ENCODE measurements at places on chromosomes 6 and 20.

DNA sequence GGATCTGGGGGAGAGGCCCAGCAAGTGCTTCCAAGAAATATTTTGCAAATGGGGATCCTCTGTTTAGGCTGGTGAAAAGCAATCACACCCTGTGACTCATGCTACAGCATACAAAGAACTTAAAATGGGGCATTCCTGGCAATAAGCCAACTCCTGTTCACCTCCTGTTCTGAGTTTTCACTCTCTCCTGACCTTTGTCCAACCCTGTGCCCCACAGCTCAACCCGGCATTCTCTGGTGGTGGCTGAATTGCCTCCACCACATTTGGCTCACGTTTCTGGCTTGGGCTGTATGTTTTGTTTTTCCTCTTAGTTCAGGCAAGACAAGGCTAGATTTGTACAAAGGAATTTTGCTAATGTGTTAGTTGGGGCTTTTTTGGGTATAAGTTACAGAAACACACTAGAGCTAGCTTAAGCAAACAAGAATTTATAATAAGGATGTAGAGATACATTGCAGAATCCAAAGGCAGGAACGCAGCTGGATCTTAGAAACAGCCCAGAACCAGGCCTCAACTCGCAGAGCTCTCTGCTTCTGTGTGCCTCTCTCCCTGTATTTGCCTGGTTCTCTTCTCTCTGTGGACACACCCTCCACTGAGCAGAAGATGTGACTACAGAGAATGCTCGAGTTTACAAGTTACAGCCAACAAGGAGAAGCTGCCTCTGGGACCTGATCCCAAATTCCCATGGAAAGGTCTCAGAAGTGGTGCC is 9.4 kb downstream of the ABCC10 start:
- DNase-seq = peak; percentile 97

GRCh38 chr20:62838128-62838891 is 21.5 kb downstream of the COL9A3 start:
- DNase-seq = no peak

DNA sequence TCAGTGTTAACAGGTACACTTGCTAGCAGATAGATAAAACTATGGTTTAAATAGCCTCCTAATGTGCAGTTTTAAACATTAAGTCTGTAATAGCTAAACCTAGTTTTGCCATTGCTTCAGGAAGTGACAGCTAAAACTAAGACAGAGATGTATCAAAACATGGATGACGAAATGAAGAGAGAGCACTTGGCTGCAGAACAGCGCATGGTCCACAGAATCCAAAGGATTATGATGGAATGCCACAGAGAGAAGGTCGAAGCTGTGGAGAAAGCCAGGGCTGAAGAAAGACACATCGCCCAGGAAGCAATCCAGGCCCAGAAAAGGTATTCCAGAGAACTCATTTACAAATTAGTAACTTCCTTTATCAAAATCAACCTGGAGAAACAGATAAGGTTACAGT is 11.6 kb downstream of the C6orf163 start:
- DNase-seq = no peak

- no peak for DNase-seq
Observed at GRCh38 chr6:128307671-128308070, 212.7 kb downstream of the PTPRK start.

GRCh38 chr6:122401104-122401503 is 1.7 kb downstream of the HSF2 start:
- DNase-seq = no peak

GRCh38 chr6:114194362-114195026 is 148.3 kb downstream of the HS3ST5 start:
- peak; percentile 25 for DNase-seq

DNA sequence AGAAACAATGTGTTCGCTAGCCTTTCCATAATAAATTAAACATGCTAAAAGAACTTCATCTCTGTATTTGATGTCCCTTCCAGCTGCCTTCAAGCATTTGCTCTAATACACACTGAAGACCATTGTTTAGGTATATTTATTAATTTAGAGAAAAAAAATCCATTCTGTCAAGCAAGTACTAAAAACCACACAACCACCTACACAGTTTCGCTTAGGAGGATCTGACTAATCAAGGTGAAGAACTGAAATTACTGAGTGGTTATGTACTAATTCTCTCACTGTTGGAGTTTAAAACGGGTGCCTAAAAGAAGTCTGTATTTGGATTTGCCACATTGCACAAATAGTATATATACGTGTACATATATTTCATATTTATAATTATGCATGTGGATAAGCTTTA is 58.9 kb downstream of the GMDS start:
- no peak for DNase-seq

- DNase-seq = no peak
Observed at GRCh38 chr6:158439255-158439654, 120.6 kb upstream of the TMEM181 start.

- DNase-seq = no peak
Observed at GRCh38 chr6:46310196-46310595, 139.4 kb upstream of the ENPP5 start.

DNA sequence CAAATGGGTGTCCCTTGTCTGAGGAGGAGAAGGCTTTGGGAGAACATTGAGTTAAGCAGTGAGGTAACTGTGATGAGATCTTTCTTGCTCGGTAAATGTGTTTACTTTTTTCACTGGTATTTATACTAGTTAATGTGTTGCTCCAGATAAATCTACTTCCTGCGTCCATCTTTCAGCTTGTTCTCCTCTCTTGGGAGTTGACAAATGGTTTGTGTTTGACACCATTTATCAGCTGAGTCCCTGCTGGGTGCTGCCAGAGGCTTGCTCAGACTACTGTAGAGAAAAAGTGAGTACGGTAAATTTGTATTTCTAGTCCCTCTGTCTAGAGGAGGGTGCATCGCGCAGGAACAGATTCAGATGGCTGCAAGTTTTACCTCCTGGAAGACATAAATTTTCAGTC is 8.3 kb upstream of the PRDM1 start:
- DNase-seq = no peak

- no peak for DNase-seq
Observed at GRCh38 chr20:2261046-2261485, 34.7 kb upstream of the TGM3 start.

- no peak for DNase-seq
Observed at GRCh38 chr6:94835264-94835663, 742.1 kb upstream of the MANEA start.

DNA sequence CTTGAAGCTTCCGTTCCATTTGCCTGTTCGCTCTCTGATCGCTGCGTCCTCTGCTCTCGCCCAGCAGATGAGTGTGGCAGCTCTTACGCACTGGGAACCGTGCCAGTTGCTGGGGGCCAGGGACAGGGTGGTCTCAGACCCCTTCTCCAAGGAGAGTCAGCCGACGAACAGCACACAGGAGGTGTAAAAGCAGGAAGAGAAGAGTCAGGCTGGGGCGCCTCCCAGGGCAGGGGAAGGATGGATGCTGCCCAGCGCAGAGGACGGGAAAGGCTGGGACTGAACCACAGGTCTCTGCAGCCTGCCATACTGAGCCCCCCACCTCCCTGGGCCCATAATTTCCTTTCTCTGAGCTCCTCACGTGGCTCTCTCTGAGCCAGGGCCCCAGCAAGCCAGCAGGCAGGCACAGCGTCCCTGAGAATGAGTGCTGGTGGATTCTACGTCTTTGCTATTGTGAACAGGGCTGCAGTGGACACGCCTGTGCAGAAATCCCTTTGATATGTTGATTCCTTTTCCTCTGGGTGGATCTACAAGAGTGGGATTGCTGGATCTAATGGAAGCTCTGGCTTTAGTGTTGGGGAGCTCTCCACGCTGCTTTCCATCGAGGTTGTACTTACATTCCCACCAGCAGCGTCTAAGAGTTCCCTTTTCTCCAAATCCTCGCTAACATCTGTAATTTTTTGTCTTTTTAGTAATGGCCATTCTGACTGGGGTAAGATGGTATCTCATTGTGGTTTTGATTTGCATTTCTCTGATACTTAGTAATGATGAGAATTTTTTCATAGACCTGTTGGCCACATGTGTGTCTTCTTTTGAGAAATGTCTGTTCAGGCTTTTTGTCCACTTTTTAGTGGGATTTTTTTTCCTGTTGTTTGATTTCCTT is 104.1 kb downstream of the PSMB1 start:
- peak; percentile 23 for DNase-seq

DNA sequence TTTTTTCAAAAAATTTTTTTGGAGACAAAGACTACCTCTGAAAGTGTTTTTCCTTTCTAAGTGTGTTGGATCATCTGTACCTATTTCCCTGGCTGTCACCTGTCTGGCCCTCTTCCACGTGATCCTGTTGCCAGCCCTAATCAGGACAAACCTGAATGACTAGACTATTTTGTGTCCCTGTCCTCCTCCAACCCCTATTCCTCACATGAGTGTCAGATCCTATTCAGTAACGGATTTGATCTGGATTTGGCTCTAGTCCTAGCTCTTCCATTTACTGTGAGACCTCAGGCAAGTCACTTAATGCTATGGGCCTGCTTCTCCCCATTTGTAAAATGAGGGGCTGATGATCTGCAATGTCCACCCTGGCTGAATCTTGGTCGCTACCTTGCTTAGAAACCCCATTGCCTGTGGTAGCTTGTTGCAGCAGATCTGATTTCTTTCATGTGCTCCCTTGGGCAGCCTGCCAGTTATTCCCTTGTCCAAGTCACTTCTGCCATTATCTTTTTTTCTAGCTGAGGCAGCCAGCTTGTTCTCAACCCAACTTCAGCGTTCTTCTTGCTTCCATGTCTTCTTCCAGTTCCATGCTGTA is 4.8 kb downstream of the PHF20 start:
- no peak for DNase-seq

GRCh38 chr6:136968837-136969236 is 46.7 kb downstream of the SLC35D3 start:
- no peak for DNase-seq

GRCh38 chr20:52004715-52005114 is 186.9 kb downstream of the ZFP64 start:
- peak; percentile 6 for DNase-seq

GRCh38 chr6:28383235-28384142 is 16.1 kb downstream of the ZSCAN12 start:
- DNase-seq = peak; percentile 82

- no peak for DNase-seq
Observed at GRCh38 chr6:55937951-55938690, 62.7 kb upstream of the BMP5 start.

DNA sequence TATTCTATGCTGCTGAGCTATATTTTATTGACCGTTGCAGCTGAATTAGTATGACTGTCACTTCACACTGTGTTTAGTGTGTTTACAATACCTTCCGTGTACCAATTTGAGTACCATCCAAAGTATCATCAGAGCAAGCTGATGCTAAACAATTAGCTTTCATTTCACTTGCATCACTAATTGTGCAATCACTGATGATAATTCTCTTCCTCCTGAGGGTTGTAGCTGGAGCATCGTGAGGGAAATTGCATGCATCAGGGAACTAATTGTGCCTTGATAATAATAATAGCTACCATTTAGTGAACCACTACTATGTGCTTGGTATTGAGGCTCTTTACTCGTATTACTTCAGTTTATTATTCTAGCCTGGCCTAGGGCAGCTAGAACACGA is 384.8 kb upstream of the SOX4 start:
- no peak for DNase-seq

GRCh38 chr20:42493001-42493400 is 696.7 kb downstream of the PTPRT start:
- DNase-seq = no peak

DNA sequence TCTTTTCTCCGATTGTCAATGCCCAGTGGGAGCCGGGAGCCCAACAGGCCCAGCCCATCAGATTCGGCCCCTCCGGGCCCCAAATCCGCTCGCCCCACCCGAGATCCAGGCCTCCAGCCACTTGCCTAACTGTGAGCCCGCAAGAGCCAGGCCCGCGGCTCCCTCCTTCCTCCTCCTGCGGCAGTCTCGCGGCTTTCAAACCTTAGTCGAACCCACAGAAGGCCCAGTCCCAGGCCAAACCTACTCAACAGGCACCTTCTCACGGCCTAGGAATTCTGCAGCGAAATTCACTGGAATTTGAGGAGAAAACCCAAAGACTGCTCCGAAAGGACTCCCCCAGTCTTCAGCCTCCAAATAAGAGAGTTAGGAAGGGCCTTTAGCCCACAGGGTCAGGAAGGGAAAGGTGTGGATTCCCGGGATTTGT is 2.8 kb upstream of the TFAP2A start:
- DNase-seq = no peak

- DNase-seq = no peak
Observed at GRCh38 chr20:48930035-48930434, 8.5 kb downstream of the ARFGEF2 start.

DNA sequence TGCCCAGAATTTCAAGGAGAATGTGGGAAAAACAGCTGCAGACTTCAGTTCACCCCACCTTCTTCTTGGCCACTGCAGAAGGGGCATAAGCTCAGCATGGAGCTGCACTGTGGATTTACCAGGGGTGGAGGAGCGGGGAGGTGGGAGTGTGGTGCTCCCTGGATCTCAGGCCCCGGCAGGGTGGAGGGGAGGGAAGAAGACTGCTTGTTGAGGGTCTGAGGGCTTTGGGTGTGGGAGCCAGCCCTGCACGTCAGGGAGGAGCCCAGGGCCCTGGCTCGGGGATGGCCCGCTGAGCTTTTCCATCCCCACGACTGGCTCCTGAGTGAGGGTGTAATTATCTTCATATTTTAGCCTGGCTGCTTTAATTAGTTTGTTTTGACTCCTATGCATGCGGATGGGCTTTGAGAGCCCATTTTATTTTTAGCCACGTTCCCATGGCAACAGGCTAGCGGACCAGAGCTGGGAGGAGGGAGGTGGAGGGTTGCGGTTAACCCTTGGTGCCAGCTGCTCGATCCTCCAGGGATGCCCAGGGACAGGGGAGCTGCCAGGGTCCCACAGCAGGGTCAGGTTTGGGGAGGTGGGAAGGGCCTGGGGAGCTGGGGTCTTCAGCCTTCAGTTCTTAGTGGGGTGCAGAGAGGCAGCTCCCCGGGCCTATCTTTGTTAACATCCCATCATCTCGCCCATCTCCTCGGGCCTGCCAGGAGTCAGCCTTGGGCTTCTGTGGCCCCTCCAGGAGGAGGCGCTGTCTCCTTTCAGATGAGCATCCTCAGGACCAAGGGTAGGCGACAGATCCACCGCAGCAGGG is 68.2 kb downstream of the RAB44 start:
- DNase-seq = peak; percentile 79

DNA sequence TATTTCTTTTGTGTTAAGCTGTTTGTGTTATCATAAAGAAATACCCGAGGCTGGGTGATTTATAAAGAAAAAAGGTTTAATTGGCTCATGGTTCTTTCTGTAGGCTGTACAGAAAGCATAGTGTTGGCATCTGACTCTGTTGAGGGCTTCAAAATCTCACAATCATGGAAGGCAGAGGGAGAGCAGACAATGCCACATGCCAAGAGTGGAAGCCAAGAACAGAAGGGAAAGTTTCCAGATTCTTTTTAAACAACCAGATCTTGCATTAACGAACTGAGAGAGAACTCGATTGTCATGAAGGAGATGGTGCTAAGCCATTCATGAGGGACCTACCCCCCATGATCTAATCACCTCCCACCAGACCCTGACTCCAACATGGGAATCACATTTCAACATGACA is 290.1 kb downstream of the BMP2 start:
- no peak for DNase-seq

Measured in LHCN-M2 (cell line).